ENCODE measurements at places on chromosomes 1 and 21.

GRCh38 chr1:54359393-54360162, 46.6 kb downstream of the SSBP3 start:
- no peak for DNase-seq

DNA sequence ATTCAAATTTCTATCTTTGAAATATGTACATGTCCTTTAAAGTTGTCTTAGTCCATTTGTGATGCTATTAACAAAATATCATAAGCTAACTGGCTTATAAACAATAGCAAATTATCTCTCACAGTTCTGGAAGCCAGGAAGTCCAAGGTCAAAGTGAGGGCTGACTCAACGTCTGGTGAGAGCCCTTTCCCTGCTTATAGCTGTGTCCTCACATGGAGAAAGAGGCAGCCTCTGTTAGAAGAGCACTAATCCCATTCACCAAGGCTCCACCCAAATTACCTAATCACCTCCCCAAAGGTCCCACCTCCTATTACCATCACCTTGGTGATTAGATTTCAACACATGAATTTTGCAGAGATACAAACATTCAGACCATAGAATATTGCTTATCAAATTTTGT, 450.1 kb upstream of the BEND5 start:
- DNase-seq = no peak

GRCh38 chr1:7821282-7821681, 31.6 kb downstream of the UTS2 start:
- DNase-seq = no peak

DNA sequence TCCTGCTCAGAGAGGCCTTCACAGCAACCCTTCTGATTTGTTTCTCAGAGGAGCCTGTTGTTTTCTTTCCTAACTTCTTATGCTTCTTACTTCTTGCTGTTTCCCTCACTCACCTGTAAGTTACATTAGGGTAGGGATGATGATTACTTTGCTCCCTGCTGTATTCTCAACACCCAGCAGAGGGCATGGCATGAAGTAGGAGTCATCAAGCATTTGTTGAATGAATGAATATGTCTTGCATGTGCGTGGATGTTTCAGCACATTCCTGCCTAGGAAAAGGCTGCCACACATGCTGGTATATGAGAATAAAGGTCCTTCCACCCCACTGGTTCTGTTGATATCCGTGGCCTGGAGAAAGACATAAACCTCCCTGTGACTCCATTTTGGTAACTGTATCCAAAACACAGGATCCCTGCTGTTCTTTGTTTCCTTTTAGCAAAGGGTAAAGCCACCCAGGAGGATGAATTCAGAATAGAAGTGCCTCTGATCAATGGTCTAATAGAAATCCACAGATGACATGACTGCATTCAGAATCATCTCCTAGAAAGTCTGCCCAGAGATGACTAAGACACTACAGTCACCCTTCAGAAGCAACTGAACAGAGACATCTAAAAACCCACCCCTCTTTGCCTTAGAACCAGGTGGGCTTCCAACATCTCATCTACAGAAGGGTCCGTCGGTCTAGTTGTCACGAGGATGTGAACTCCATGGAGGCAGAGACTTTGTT, 168.8 kb downstream of the ZSCAN20 start:
- DNase-seq = no peak

DNA sequence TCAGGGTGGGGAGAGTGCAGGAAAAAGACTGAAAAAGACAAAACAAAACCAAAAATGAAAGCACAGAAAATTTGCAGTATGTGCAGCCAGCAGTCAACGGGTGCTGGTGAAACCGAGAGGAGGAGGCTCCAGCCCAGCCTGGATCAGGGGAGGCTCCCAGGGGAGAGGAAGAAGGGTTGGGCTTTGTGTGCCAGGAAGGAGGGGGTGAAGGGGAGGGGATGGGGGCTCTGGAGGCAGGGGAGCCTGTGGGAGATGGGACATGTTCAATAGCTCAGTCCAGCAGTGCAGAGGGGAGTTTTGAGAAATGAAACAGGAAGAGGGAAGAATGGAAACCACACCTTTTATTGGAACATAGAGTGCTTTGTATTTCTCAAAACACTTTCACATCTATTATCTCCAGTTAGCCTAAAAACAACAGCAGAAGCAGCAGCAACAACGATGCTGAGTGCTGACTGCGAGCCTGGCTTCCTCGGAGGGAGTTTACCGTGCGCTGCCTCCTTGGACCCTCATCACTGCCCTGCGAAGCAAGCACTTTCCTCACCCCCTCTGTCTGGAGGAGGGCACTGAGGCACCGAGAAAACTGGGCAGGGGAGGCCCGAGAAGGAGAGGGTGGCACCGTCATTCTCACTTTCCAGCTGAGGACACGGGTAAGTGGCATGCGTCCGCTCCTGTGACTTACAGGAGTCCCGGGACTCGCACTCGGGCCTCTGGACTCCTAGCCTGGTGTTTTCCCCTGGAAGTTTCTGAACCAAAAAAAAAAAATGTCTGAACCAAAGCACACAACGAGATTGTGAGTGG, 62.9 kb downstream of the MDM4 start:
- no peak for DNase-seq

DNA sequence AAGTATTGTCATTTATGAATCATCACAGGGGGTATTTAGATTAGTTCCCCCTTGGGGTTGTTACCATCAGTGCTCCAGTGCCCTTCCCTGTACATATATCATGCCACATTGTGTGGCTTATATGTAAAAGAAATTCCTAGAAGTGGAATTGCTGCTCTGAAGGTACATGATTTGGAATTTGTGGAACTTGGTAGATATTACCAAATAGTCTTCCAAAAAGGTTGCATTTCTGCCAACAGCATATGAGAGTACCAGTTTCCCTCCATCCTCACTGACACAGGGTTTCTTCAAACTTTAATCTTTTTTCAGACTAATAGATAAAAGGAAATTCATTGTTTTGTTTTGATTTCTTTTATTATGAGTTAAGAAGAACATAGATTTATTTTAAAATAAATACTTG, 41.3 kb downstream of the AKNAD1 start:
- DNase-seq = no peak

DNA sequence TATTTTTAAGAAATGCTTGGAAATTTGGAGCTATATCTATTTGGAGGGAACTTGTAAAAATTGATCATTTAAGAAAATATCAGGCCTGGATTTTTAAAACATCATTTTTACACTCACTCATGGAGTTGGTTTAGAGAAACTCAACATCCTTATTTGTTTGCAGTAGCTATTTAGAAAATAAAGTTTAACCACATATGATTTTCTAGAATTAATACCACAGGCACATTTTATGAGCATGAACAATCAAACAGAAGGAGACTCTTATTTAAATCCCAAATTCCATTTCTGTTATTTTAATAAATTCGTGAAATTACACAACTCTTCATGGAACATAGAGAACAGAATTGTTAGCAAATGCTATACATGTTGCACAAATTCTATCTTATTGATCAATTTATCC, 3.2 kb downstream of the CDKN2C start:
- DNase-seq = no peak

- DNase-seq = no peak
These were observed 31.9 kb upstream of the LHX4 start for GRCh38 chr1:180198196-180198595.

GRCh38 chr1:41799723-41800122, 119.0 kb downstream of the HIVEP3 start:
- DNase-seq = no peak

DNA sequence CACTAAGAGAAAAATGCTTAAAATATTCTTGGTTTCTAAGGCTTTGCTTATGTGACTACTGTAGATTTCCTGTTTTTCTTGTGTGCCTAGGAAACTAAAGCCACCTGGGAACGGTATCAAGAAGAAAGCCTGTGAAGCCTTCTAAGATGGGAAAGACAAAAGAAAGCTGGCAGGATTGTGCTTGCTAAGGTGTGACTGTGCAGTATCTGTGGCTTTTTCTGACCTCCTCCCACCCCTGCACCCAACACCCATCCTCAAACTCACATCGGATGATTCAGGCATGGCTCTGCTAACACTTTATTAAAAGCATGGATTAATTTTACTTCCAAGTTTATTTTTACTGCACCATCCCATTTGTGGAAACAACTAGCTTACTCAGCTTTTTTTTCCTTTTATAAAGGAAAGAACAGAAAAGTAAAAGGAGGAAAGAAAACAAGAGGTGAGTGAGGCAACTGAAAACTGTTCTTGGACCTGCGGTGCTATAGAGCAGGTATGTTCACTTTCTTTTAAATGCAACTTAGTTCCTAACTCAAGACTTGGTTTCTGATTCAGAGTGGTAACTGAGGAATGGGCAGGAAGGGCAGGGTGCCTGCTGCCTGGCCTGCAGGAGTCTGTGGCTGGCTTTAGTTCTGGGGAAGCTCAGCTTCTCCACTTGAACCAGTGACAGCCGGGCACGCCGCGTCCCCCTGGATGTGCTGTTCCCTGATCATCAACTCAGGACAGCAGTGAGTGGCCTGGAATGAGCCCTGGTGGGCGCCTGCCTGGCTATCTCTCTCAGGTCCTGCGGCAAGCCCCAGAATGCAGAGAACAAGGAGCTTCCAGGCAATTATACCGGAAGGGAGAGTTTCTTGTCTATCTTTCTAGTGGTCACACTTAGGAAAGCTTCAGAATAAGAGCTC, at the start of gene GBP6:
TSS of gene GBP6 (plus strand) at position 422 of the 899 bp plus-strand sequence. CDS start 4,493 bp downstream, outside the sequence.
- no peak for DNase-seq

DNA sequence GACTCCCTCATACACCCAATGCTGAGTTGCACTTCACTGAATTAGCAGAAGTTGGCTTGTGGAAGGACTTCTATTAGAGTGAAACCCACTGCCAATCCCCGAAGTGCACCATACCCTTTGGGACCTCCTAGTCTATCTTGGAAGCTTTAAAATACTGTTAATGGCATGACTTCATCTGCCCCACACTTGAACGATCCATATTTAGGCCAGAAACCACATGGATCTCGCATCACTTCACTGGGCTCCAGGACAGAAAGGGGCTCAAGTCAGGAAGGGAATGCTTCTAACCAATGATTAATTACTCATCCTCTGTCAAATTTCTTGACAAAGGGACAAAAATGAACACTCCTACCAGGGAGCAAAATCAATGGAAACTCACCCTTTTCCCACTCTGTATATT, 69.1 kb downstream of the BCAR3 start:
- no peak for DNase-seq

- DNase-seq = peak; percentile 32
These were observed 29.1 kb downstream of the TEX35 start for GRCh38 chr1:178541829-178542553.

GRCh38 chr1:69862906-69863305, 295.2 kb downstream of the LRRC7 start:
- no peak for DNase-seq

- no peak for DNase-seq
These were observed 17.7 kb downstream of the FOXJ3 start for GRCh38 chr1:42317308-42317707.

GRCh38 chr1:184456189-184456588, 69.4 kb downstream of the C1orf21 start:
- no peak for DNase-seq

DNA sequence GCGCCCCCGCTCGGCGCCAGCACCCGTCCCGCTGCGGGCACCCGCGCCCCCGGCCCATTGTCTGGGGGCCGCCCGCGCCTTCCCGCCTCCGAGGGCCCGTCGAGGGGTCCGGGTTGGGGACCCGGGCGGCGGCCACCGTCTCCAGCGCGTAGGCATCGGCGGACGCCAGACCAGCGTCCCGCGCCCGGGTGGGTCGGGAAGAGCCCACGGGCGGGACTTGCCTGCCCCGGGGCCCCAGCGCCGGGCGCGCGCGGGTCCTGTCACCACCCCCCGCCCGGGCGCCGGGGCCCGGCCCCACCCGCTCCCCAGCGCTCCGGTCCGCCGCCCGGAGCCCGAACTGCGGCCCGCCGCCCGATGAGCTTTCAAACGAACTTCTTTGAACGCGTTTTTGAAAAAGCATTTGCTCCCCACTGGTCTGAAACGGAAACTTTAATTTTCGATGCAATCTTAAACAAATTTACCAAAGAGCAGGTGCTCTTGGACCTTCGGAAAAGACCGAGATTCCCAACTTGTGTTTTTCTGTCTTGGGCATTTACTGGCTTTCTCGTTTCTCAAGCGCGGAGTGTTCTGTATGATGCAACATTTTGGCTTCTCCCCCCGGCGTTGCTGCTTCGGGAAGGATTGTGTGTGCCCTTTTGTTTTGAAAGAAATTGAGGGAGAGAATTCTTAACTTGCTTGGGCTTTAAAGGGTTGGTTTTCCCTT, 615 bp downstream of the CLIC4 start:
- no peak for DNase-seq

DNA sequence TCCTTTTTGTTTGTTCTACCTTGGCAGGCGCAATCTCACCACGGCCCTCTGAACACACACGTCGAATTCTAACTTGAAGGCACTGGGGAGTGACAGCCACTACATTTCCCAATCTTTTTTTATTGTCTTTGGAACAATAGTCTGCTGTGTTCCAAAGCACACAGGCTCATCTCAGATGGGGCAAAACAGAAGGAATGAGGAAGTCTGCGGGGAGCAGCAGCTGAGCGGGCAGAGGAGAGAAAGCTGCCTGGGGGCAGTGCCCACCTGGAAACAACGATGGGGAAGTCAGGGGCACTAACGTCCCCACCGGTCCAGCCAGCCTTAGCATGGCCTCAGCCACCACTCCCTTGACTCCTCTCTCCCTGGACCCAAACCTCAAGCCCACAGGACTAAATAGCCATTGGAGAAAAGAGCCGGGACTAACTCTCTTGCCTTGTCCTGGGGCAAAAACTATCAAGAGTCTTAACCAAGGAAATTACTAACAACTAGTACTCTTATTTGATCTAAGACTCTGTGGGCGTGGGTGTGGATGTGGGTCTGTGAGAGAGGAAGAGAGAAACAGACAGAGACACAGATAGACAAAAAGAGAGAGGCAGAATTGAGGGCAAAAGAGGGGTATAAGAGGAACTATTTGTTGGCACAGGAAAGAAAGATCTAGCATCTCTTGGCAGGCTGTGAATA, 34.2 kb downstream of the SYF2 start:
- peak; percentile 51 for DNase-seq

GRCh38 chr1:3135744-3136455, 66.9 kb downstream of the PRDM16 start:
- DNase-seq = no peak

DNA sequence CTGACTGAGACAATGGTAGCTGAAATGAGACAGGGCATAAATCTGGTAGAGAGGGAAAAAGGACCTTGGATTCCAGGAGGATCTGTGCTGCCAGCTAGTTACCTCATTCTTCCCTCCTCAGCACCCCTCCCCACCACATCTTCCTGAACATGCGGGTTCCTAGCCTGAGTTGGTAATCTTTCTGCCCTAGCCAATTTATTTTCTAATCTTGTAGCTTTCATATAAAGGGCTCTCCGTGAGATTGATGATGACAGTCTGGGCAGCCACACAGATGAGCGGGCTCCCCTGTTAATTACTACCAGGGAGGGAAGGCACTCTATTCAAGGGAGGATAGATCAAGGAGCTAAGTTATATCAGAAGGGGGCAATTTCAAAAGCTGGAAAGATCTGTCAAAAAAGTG, 20.2 kb downstream of the ARHGEF11 start:
- no peak for DNase-seq

All from kidney glomerular epithelial cell (primary cell).